ENCODE measurements at places on chromosomes 1 and 21.
A peak's percentile ranks its signal among the peaks of the same experiment; 100 is the strongest.

- DNase-seq = no peak
These were observed 47.8 kb downstream of the CEP350 start for GRCh38 chr1:180002437-180002836.

GRCh38 chr1:156431366-156431765, 62.4 kb downstream of the RHBG start:
- DNase-seq = no peak

DNA sequence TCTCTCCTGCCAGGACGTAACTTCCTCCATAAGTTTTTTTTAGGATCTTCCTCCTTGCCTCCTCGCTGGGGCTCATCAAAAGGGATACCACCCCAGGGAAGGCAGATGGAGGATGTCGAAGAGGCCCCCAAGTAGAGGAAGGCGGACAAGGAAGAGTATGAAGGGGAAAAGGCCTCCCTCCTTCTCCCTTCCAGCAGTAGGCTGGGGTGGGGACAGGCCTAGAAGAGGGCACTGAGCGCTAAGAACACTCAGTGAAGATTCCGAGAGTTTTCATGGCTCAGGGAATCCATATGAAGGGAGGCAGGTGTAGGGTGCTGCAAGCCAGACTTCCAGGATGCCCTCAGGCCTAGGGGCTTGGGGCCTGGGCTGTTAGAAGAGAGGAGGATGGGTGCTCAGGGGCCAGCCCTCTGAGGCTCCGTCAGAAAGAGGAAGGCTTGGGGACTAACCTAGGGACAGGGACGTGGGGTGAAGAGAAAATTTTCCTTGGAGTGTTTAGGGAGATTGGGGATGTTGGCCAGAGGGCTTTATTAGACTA, 1.8 kb upstream of the SLC6A9 start:
- no peak for DNase-seq

GRCh38 chr1:233252441-233252840, 43.1 kb downstream of the PCNX2 start:
- no peak for DNase-seq

DNA sequence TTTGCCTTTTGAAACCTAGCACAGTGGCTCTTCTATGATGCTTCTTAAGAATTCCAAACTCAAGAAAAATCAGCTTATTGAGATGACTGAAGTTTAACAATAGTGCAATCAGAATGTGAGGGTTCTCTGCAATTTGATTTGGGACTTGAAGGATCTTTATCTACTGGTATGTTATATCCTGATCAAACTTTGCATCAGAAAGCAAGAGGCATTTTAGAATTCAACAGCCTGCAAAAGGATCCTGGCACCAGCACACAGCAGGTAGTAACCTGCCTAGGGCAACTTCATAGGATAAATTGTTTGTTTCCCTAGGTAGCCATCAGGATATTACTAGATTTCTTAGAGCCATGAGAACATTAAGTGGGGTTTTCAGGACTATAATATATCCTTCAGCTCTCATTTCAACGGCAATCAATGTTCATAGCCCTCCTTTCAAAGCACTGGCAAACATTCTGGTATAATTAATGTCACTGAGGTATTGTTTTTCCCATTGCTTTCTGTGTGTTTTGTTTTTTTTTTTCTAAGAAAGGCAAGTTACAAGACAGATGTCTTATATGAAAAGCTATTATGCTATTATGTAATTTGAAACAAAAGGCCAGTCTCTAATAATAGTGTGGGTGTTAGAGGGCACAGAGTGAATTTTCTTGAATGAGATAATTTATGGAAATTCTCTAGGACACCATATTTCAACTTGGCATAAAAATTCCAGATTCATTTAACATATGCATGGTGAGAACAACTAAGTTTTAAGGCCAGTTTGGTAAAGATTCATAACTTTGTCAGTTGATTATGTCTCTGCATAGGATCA, 34.5 kb downstream of the NTNG1 start:
- DNase-seq = no peak

GRCh38 chr1:224518528-224518927, 83.9 kb upstream of the WDR26 start:
- DNase-seq = no peak

- no peak for DNase-seq
These were observed 5.0 kb upstream of the HHIPL2 start for GRCh38 chr1:222552882-222553281.

GRCh38 chr1:31434101-31434871, 21.3 kb downstream of the SERINC2 start:
- DNase-seq = no peak

DNA sequence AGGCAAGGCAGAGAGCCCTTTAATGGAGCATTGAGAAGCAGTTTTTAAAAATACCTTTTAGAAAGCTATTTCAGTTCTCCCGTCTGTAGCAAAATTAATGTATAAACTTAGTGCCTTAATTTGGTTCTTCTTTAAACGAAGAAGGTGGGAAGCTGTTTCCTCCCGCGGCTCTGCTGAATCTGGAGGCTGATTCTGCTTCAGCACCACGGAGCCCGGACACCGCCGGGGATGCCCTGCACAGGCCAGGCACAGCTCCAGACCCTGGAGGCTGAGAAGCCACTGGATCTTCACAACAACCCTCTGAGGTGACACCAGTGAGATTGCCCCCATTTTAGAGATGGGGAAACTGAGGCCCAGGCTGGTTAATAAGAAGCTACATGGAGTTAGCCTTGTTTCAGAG, 175.8 kb upstream of the VAMP3 start:
- DNase-seq = no peak

DNA sequence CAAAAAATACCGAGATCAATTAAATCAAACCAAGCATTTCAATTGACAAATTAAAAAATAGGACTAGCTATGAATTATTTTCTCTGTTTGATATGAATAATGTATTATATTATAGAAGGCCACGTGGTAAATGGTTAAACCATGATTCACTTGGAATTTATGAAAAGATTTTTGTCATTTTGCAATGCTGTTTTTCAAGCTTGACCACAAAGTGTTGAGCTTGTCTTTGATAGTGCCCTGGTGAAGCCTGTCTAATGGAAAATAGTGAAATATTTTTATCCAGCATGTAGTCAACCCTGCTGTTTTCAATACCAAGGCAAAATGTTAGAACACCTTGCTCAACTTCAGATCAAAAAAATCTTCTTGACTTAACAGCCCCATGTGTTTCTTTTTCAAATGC, 288.0 kb upstream of the PRMT6 start:
- DNase-seq = no peak

GRCh38 chr1:37946703-37947360, at the start of gene INPP5B:
INPP5B (minus strand) TSS chr1:37947053; CDS start chr1:37946308, 745 bp downstream.
- DNase-seq = peak; percentile 25

- DNase-seq = no peak
These were observed 195.2 kb downstream of the TOMM20 start for GRCh38 chr1:234933475-234933874.

DNA sequence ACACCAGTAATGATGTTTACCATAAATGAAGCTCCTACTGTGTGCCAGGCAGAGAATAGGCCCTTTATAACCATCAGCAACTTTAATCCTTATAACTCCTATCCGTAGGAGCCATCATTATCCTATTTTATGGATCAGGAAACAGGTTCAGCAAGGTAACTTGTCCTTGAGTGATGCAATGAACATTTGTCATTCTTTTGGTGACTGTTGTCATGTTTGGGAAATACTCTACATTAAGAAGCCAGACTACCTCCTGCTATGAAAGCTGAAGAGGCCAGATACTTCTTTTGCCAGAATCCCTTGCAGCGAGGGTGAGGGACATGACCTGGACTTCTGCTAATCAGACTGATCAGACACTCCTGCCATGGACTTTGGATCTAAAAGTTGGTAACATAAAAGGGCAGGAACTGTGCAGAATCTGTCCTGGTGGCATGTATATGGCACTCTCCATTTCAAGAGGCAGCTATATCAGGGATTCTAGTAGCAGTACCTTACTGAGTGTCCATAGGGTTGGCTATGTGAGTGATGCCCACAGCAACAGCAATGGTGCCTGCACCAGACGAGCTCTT, 33.1 kb upstream of the SRRM1 start:
- DNase-seq = no peak

DNA sequence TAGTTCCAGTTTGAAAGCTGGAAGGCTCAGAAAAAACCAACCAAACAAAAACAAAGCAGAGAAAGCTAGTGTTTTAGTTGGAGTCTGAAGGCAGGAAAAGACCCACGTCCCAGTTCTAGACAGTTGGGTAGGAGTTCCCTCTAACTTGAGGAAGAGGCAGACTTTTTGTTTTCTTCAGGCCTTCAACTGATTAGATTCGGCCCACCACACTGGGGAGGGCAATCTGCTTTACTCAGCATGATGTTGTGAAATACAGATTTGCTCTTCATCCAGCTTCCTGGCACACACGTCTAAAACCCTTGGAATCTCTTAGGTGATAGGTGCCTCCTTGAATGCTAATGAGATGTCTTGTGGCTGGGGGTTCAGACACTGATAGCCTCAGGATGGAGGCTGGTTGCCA, 49.1 kb upstream of the CSF3R start:
- DNase-seq = no peak

GRCh38 chr1:175427625-175428024, 235.0 kb upstream of the KIAA0040 start:
- no peak for DNase-seq

Measured in activated T-helper 1 cell treated with Interleukin-2 at 50 U/mL for 16 hours (primary cell).